Frontal cortex (tissue), 4 donors: ENCODE measurements at places on chromosomes 6 and 20. TPM values are rescaled to one million over a fixed set of nuclear protein-coding genes. Genes with fewer than 3 reads are reported as not detected.

DNA sequence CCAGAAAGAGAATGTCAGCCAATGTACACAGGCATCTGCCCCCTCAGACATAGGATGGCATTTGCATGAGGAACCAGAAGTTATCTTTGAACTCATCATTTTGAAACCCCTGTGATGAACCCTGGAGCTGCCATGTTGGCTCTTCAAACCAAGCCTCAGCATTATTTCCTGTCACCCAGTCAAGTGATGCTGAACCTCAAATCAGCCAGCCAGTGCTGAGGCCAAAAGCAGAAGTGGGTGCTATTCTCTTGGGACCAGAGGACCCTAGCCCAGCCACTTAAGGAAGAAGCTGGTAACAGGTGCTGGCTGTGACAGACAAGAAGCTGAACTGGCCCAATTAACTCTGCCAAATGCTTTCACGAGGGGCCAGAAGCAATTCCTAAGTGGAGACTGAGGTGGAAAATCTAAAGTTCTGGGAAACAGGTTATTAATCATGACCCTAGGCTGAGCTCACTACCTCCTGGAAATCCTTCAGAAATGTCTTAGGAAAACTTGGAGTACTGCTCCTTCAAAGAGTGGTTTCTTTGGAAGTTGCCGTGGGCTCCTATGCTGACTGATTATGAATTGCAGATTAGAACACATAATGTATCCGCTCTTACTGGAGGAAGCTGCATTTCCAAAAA lies 4.0 kb downstream of the PKIG start:
- no peak for DNase-seq

GRCh38 chr6:118785601-118786000 lies 108.4 kb upstream of the ASF1A start:
- no peak for DNase-seq

- DNase-seq: no peak
These were observed 2.0 kb downstream of the COL19A1 start for GRCh38 chr6:69868252-69868804.

The BCAS4 gene
- total RNA-seq: 11.4 TPM

The YIPF3 gene
- total RNA-seq: 68.5 TPM

The SLC17A1 gene
- not detected for total RNA-seq
